Fibroblast of villous mesenchyme (primary cell): ENCODE measurements at places on chromosomes 7 and 10.

DNA sequence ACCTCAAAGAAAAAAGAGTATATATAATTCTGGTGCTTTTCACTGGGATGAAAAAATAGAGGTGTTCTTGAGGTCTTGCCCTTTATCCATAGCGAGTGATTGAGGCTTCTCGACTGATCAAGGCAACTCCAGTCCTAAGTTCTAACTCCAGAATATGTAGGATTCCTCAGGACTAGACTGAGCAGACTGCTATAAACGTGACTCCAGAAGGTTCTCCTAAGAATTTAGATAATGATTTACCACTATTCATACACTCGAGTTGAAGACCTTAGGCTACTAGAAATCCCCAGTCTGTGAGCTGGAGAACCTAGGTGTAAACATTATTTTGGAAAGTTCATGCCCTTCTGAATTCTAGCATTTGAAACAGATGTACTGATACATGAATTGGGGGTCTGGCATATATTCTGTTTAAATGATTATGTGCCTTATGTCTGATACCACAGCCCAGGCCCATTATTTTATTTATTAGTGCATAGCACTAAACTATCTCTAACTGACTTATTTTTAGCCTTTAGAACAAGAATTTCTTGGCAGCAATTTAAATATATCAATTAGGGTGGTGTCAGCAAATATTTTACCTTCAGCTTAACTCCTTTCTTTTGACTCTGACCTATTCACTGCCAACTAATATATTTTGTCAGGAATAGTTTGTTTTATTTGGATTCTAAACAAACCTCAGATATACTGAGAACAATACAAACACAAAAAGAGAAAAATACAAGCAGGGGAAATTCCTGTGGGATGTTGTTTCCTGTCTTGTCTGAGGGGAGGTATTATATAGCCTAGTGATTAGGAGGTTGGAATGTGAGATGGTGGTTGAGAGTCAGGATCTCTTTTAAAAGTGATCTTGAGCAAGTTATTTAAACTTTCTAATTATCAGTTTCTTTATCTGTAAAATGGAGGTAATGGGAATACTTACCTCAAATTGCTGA is 75.8 kb downstream of the PODXL start:
- no peak for DNase-seq

DNA sequence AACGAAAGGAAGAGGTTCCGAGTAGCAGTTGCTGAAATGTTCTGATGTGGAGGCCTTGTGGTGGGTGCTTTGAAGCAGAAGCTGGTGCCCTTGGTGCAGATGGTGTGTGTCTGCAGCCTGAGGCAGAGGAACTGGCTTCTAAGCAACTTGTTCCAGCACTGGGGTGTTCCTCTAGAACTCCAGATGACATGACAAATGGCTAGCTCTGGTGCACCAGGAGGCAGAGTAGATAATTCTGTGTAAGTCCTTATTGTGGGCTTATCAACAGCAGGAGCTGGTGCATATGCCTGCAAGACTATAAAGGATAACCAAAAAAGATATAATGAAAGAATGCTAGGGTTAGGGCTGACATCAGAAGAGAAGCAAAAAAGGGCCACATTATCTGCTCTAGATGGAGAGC is 76.5 kb downstream of the ARL5B start:
- DNase-seq = no peak

GRCh38 chr10:385571-386300 is 250.5 kb downstream of the ZMYND11 start:
- no peak for DNase-seq

DNA sequence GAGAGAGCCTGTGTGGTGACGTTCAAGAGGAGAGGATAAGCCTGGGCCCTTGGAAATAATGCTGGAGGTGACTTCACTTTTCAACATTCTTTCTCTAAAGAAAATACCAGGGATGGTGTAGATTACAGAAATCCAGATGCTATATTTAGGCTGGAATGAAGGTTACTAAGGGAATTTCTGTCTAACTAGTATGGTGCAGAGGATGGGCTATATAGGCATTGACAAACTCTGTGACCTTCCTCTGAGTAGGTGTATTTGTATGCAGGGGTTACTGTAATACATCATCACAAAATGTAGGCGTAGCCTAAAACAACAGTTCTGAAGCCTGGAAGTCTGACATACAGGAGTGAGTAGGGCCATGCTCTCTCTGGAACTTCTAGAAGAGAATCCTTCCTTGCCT is 155.3 kb upstream of the INHBA start:
- no peak for DNase-seq

DNA sequence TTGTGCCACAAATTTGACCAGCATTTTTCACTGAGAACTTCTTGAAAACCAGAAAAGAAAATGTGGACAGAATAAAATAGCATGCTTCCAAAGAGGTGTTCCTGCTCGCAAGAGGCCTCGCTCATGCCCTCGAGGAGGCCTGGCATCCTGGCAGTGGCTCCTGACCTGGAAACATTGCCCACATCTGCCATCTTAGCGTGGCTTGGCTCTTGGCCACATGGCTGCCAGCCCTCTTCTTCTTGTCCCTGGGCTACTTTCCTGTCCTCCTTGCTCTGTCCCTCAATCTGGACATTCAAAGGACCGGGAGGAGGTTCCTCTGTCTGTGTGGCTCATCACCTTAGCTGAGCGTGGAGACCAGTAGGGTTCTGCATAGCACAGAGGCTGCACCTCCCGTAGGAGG is 131.6 kb upstream of the TMEM72 start:
- DNase-seq = no peak

DNA sequence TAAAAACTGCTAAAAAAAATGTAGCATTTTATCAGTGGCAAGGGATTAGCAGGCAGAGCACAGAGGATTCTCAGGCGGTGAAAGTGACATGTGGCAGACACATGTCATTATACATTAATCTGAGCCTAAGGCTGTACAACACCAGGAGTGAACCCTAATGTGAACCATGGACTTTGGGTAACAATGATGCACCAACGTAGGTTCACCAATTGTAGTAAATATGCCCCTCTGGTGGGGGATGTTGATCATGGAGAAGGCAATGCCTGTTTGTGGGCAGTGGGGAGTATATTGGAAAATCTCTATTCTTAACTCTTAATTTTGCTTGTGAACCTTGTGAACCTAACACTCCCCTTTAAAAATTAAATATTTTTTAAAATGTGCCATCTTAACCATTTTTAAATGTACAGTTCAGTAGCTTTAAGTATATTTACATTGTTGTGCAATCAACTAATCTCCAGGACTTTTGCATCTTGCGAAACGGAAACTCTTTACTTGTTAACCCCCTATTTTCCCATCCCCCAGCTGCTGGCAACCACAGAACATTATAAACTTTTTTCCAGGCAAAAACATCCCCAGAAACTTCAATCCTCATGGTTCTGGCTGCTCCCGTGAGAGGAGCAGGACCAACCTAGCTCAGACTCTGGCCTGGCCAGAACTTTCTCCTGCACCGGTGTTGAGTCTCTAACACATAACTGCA is 29.9 kb downstream of the LRRC20 start:
- peak; percentile 94 for DNase-seq

- DNase-seq = peak; percentile 18
These were observed at the start of gene SMO for GRCh38 chr7:129188372-129188891. TSS of gene SMO (plus strand) at chr7:129188633. CDS start at chr7:129189152, 519 bp downstream.

GRCh38 chr7:16078076-16078952 is 343.0 kb downstream of the CRPPA start:
- DNase-seq = peak; percentile 73

GRCh38 chr7:23956772-23957576 is 247.0 kb downstream of the STK31 start:
- peak; percentile 45 for DNase-seq

DNA sequence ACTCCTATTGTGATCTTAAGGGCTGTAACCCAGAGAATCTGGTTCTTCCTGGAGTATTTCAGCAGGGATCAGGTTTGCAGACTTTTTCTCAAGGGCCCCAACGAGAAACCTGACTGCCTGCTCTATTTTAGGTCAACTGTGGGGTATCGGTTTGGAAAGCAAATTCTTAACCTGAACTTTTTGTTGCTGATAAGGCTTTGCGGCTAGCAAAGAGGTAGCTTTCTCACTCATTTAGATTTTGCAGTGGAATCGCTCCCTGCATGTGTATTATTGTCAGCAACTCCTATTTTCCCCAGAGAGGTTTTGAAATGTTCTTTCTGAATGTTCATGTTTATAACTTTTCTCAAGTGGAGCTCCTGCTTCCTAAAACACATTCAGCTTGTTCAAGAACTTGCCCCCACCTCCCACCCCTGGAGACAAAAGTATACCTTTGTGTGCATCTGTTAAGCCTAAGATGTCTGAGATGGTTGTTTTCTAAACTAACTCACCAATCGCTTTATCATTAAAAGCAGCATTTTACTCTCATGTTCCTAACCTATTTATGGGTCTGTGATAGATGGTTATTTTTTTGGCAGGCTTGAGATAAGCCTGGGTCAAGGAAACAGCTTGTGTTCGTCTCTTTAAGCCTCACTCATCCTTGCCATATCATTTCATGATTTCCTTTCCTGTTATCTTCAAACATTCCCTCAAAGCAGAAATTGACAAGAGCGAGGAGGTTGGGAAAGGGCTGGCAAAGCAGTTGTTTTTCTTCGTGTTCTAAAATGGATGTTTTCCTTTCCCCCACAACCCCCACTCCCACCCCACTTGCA is 129.8 kb downstream of the BAMBI start:
- DNase-seq = peak; percentile 93

DNA sequence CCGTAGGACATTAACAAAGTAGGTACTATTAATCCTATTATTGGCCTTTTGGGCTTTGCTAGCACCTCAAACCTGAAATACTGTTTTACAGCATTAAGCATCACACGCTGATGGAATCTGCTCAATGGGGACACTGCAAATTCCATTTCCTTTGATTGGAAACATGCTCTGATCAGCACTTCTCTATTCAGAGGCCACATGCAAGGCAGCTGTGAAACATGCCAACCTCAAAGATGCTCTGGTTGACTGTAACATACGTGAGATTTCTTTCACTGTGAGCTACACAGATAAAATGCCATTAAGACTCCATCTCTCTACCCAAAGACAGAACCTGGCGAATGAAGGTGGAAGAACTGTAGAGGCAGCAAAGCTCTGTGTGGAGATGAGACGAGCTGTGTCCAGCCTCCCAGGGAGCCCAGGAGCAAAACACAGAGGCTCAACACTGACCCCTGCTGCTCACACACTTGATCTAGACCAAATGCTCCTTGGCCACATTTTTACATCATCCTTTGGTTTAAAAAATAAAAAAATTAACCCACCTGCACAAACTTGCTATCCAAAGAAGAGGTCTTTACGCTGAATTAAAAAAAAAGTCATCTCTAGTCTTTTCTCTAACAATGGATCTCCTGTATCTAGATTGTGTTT is 8.0 kb downstream of the RSU1 start:
- peak; percentile 50 for DNase-seq

DNA sequence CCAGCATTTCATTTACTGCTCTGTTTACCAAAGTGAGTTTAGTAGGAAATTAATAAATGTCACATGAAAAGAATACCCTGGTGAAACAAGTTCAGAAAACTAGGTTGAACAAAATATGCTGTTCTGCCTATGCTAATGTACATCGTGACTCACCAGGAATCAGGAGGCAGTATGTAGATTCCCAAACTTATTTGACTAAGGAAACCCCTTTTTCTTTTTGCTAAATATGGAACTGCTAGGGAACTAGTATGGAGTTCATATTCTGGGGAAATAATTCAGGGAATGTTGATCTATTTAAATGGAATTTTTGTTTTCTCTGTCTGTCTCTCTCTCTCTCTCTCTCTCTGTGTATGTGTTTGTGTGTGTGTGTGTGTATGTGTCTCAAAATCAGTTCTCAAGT is 49.9 kb upstream of the EXOC4 start:
- DNase-seq = no peak

GRCh38 chr7:106736508-106737201 is 75.7 kb upstream of the CCDC71L start:
- peak; percentile 82 for DNase-seq

DNA sequence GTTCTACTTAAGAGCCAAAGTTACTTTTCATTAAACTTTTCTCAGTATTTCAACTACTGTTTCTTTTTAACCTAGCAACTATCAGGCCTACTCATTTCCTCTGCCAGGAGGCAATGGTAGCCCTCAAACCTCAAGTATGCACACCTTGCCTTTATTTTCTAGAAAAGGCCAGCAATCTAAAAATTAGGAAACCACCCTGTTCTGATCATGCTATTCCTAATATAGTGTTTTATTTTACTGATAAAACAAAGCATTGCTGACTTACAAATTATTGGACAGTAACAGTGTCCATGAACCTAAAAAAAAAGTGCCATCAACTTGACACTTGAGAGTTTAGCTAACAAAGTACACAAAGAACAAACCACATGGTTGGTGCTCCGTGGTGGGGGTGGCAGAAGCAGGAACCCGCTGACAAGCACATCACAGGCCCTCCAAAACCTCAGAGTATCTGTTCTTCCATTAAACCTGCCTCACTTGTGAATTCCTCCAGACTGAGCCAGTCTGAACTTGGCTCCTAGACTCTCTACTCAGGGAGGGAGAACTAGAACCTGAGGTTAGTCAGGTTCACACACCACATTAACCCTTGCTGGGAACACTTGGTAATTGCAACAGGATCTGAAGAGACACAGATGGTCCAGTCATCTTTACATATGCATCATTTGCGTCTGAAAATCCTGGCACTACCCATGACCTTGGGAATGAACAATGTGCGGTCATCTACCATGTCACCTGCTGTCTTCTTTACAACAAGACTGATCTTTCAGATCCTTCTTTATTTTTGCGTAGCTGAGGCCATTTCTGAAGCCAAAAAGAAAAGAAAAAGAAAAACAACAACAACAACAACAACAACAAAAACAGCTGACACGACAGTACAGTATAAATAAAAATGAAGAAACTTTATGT is 31.9 kb downstream of the PIP4K2A start:
- DNase-seq = peak; percentile 28

GRCh38 chr7:50509459-50509858 is 55.7 kb downstream of the DDC start:
- DNase-seq = no peak

- DNase-seq = peak; percentile 45
These were observed 388.2 kb upstream of the AKR1E2 start for GRCh38 chr10:4437791-4438190.

DNA sequence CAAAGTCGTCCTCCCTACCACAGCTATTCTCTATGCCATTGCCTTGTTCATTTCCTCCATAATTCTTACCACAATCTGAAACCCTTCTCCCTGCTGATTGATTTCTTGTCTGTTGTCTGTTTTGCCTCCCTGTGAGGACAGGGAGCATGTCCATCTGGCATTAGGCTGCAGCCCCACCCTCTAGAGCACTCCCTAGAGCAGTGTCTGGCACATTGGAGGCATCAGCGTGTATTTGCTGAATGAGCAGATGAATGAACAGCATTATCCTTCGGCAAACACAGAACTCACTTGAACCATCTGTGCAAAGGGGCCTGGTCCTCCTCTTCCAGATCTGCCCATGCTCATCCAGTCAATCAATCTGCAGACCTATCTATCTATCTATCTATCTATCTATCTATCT is 5.1 kb upstream of the DMBT1 start:
- DNase-seq = no peak

DNA sequence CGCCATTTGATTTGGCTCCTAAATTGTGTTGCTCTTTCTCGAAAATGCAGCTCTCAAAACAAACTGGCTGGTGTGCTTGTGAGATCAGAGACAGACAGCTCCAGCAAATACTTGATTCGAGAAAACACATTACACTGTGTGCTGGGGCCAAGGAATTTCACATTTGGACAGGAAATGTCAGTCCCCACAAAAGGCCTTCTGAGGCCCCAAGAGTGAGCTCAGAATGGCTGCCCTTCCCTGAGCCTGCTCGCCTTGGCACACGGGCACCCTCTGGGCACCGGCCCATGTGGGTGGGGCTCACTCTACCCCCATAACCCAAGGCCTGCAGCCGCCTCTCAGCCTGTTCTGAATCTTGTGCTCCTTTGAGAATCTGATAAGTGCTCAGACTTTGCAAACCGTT is 13.9 kb upstream of the HSPA12A start:
- DNase-seq = no peak
